ENCODE measurements at places on chromosomes 2 and 18.

DNA sequence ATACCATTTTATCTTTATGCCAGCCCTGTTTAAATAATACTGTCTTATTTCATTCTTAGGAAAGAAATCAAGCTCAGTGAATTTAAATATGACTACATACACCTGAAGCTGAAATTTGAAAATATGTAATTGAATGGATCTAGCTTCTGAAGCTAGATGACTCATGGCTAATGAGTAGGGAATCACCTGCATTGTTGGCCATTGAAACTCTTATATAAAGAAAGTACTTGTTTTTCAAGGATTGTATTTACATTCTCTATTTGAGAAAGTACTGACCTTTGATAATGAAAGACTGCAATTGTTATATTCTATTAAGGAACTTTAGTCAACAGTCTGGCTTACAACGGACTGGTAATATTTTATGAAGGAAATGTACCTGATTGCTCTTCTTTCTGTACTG lies 346.7 kb upstream of the LRATD1 start:
- DNase-seq: no peak

GRCh38 chr2:43125090-43125998 lies 101.1 kb downstream of the ZFP36L2 start:
- no peak for DNase-seq

GRCh38 chr18:31056296-31056695 lies 13.8 kb upstream of the DSC3 start:
- no peak for DNase-seq

DNA sequence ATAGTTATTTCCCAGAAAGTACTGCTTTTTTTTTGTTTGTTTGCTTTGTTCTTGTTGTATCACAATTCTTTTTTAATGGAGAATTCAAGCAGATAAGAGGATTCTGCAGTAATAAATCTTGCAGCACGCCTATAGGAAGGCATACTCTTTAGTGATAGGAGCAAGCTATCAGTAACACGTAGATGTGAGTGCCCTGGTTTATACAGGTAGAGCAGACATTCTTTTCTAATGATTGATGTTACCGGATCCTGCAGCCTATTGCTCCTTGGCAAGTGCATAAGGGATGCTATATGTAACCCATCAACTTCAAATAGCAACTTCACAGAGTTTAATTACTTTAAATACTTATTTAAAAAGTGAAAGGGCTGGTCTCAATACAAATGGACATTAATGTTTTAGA lies 834.2 kb upstream of the GCFC2 start:
- DNase-seq: no peak

DNA sequence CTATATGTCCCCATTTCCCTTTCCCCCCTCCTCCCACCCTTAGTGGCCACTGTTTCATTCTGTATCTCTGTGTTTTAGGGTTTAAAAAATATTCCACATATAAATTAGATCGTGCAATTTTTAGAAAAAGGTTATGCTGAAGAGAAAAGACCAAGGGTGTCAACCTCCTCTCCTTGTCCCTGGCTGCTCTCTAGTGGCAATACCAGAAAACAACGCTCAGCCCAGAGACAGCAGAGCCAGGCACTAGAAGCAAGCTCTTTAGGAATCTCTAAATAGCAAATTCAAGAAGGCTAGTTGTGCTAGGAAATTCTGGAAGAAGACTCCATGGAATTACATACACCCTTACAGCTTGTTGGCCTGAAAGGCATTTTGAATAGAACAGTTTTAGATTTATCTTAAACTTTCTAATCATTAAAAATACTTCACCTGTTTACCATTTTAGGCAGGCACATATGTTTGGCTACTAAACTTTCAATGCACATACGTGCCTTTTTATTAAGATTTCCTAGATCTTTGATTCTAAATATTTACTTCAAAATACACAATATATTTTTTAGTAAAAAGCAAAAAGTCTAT lies 35.1 kb upstream of the RASGRP3 start:
- DNase-seq: no peak

GRCh38 chr2:10535703-10536102 lies 87.6 kb upstream of the ODC1 start:
- DNase-seq: peak; percentile 52

DNA sequence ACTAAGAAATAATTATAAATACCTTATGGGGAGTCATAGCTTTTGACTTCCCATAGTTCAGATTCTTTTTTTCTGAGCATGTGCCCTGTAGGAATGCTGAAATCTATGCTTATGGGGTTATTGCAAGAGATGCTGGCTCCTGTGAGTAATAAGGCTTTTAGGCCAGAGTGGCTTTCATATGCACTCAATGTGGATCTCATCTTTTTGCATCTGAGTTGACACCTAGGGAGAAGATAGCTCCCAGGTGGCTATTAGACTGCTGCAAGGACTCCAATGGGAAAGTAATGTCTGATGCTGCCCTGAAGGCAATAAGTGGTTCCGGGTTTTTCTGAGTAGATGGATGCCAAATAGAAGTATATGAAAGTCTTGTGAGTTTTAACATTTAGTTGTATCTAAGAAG lies 21.0 kb downstream of the DNAH6 start:
- DNase-seq: no peak

DNA sequence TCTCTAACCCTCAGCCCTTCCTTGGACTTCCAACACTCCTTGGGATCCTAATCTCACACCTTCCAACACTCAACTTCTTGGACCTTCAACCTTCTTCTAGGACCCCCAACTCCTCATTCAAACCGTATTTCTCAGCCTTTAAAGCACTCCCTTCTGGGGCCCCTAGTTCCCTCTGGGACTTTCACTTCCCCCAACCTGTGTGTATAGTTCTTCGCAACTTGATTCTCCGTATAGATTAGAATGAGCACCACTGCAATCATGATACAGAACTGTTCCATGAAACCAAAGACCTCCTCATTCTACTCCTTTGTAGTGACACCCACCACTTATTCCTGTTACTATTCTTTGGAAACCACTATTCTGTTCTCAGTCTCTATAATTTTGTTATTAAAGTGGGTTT lies 62.0 kb upstream of the NFU1 start:
- no peak for DNase-seq

GRCh38 chr2:98134172-98135005 lies 47.4 kb downstream of the VWA3B start:
- peak; percentile 87 for DNase-seq

GRCh38 chr2:181178130-181178529 lies 197.7 kb downstream of the UBE2E3 start:
- DNase-seq: no peak

Measured in spleen (tissue), 13 donors.